ENCODE measurements at places on chromosomes 6 and 20.

DNA sequence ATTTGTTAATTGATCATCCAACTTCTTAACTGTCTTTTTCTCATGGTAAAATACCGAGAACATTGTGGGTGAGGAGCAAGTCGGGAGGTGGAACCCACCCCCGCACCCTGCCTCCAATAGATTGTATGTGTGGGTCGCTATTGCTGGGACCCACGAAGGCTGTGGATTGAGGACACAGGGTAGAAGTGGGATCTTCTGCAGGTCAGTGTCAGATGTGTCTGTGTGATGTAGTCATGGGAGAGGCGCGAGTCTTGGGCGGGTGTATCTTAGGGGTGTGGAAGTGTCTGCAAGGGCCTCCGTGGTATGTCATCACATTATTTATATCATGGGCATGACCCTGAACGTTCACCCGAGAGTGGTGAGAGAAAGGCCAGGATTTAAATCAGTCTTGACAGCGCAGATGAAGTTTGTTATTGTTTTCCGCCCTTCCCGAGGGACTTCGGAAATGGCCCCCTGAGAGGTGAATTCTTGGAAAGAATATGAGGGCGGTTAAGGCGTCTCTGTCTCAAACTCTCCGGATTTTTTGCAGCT, 472 bp upstream of the PAQR8 start:
- DNase-seq: no peak

DNA sequence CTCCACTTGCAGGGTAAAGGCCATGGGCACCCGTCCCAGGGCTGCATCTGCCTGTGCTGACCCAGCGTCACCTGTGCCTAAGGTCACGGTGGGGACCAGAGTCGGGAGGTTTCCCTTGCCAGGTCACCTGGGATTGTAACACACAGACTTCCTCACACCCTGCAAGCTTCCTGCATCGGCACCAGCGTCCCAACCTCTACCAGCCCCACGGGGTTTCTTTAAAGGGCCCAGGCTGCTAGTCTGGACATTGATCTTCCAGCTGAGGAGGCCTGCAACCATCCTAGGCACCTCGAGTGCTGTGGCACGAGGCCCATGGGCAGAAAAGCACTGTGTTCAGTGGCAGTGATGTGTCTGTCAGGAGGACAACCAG, 12.6 kb downstream of the ACSS1 start:
- no peak for DNase-seq

- DNase-seq: no peak
Observed at GRCh38 chr20:2759603-2760296, 40.7 kb downstream of the CPXM1 start.

DNA sequence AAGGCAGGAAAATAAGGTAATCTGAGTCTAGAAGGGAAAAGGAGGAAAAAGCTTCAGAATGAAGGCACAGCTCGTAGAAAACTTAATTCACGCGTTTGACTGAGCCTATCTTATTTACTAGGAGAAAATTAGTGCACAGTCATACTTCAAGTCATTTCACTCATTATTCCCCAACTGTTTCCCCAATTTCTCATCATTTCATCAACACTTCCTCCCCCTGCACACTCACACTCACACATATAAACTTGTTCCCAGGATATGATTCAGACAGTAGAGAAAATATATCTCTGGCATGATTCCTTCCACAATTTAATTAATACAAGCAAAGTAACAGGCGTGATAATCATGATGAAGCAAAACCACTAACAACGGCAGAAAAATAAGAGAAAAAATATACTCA, 94.5 kb upstream of the F13A1 start:
- DNase-seq: no peak

DNA sequence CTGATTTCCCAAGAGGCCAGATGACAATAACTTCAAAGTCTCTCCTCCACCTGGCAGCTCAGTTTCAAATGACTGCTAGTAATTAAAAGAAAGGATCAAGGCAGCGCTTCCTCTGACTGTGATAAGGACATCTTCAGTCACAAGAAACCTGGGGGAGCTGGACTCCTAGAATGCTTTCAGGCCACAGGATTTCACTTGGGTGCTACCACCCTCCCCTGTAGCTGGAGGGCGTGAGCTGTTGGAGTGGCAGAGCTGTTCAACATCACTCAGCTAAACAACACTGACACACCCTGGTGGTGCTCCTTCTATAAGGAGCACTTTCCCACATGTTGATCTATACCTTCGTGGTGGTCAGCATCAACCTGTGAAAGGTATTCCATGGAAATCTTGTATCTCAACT, 2.2 kb upstream of the CNR1 start:
- no peak for DNase-seq

GRCh38 chr6:44896701-44897100, 431.4 kb upstream of the RUNX2 start:
- no peak for DNase-seq

- DNase-seq: no peak
Observed at GRCh38 chr20:52137850-52138249, 53.7 kb downstream of the ZFP64 start.

GRCh38 chr20:35237486-35237885, 11.0 kb downstream of the MMP24 start:
- DNase-seq: no peak

GRCh38 chr6:43983632-43984031, 143.6 kb downstream of the MRPL14 start:
- DNase-seq: no peak

DNA sequence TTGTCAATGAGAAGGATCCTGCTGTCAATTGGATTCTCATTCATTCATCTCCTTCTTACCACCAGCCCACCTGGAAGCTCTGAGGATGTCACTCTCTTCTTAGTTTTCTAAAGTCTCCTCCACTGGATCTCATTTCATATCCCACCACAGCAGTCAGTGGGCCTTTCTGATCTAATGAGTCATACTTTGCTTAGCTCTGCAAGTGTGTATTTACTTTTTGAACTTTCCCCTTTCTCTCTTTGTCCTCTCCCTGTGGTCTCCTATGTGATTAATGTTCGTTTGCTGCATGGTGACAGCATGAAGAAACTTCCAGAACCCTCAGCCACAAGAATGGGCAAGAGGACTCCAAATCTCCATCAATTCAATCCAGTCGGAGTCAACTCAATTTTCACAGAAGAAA, 63.6 kb upstream of the SYNDIG1 start:
- no peak for DNase-seq

- DNase-seq: peak; percentile 21
Observed at GRCh38 chr6:46015119-46015968, at the start of gene CLIC5. Gene CLIC5 (minus strand): TSS chr6:46015860. CDS start chr6:46015542, 318 bp downstream.

- DNase-seq: no peak
Observed at GRCh38 chr6:167329014-167329413, 4.1 kb downstream of the TTLL2 start.

DNA sequence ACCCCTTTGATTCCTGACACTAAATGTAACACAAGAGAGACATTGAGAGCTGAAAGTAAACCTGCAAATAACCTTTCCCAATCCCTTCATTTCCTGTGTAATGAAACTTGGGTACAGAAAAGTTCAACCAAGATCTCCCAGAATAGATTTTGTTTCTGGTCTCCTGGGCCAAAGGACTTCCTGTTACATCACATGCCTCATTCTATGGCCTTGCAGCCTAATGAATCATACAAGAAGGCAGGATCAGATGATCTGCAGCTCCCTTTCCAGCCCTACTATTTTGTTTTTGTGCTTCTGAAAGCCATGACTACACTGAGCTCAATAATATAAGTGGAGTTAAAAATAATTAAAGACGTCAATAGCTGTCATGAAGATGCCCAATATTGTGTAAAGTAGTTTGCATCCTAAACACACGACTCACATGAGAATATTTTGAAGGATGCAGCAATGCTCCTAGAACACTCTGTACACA, 73.4 kb upstream of the NOX3 start:
- no peak for DNase-seq

- no peak for DNase-seq
Observed at GRCh38 chr6:41318261-41318653, 17.2 kb upstream of the NCR2 start.

GRCh38 chr20:42083280-42083679, 465.1 kb upstream of the CHD6 start:
- DNase-seq: no peak

GRCh38 chr6:63094947-63095346, 116.3 kb upstream of the FKBP1C start:
- no peak for DNase-seq

DNA sequence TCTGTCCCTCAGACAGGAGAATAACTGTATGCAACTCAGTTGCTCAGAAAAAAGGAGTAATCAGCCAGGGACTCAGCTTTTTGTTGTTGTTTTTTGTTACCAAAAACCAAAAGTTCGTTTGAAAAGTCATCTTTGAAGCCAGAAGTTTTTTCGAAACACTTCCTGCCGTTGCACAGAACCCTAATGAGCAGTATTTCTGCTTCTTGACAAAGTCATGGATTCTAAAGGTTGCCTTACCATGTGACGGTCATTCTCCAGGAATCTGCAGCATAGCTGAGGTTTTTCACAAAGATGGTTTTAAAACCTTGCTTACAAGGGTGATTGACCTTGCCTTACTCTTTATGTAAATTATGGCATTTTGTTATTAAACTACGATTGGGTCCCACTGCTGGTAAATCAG, 1.9 kb downstream of the RAB32 start:
- DNase-seq: no peak

GRCh38 chr6:37006793-37007339, 1.4 kb downstream of the FGD2 start:
- DNase-seq: no peak

DNA sequence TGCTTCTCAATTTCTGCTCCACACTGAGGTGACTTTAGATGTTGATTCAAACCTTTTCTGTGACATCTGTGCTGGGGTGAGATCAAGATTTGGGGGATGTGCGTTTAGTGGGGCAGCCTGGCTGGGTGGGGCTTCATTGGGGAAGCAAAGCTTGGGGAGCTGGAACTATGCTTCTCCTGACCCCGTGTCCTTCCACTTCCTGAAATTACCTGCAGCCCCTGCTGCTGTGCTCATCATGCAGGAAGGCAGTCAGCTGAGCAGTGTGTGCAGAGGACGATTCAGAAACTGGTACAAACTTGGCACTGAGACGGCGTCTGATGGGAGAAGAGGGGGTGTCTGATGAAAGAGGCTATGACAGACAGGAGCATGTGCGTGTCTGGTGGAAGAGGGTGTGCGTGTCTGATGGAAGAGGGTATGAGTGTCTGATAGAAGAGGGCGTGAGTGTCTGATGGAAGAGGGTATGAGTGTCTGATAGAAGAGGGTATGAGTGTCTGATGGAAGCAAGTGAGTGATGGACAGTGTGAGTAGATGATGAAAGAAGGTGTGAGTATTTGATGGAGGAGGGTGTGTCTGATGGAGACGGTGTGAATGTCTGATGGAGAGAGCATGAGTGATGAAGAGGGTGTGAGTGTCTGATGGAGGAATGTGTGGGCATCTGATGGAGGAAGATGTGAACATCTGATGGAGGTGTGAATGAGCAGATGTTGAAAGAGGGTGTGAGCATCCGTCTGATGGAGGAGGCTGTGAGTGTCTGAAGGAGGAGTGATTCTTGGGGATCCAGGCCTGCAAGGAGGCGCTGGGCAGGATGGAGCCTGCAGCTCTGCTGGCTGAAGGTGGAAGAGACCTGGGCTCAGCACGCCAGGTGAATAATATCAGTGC, 103.4 kb downstream of the SYCP2 start:
- DNase-seq: no peak

GRCh38 chr6:160393891-160394653, 45.9 kb downstream of the SLC22A3 start:
- no peak for DNase-seq

DNA sequence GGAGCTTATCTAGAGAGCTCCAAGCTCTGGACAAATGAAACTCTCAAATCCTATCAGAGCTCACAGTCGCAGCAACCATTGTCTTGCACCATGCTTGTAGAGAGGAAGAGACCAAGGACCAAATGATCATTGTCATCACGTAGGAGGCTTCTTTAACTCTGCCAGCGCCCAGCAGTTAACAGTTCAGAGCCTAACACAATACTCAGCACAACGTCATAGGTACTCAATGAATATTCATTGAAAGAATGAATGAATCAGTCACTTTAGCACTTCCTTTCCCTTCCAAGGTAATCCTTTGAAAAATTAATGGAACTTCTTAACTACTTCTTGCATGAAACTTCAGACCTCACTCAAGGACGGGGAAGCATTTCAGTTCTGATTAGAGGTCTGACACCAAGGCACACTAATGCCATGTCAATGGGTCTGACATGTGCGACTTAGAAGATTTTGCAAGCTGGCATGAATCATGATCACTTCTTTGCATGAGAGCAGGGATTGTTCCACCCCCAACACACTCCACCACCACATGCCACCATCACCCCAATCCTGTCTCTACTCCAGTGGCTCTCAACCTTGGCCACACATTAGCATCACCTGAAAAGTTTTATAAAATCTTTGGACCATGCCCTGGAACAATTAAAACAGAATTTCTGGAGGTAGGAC, 45.1 kb downstream of the KHDC1L start:
- no peak for DNase-seq

DNA sequence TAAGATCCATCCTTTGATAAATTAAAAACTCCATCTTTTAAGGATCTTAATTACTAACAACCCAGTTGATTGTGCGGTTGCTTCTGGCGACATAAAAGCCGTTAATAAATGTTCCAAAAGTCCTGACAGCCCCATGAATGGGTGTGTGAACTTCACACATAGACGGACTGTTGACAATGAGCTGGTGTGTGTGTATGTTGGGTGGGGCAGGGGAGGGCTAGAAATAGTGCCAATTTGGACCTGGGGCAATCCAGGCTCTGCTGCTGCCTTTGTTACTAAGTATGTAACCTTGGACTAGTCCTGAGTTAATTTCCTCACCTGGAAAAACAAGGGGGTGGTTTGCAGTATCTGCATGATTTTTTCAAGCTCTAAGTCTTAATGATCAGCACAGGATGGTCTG, 4.2 kb downstream of the MAS1 start:
- DNase-seq: no peak

DNA sequence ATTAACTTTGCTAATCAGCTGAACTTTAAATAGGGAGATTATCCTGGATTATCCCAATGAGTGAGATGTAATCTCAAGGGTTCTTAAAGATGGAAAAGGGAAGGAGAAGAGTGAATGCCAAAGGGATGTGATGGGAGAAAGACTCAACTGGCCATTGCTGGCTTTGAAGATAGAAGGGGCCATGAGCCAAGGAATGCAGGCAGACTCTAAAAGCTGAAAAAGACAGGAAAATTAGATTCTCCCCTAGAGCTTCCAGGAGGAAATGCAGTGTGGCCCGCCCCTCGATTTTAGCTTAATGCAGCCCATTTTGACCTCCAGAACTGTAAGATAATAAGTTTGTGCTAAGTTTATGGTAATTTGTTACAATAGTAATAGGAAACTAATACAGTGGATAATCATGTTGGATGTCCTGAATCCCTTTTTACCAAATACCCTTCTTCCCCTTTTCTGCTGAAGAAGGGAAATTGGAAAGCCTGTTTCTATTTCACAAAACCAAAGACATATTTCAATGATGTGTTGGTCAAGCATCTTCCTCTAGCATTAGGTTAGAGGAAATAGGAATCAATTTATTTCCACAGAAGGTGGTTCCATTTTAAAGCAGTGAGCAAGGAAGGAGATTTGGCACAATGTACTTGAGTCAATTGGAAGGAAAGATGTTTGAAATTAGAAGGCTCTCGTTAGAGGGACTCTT, 3.3 kb upstream of the HDDC2 start:
- no peak for DNase-seq
